ENCODE measurements at places on chromosomes 6 and 20.

DNA sequence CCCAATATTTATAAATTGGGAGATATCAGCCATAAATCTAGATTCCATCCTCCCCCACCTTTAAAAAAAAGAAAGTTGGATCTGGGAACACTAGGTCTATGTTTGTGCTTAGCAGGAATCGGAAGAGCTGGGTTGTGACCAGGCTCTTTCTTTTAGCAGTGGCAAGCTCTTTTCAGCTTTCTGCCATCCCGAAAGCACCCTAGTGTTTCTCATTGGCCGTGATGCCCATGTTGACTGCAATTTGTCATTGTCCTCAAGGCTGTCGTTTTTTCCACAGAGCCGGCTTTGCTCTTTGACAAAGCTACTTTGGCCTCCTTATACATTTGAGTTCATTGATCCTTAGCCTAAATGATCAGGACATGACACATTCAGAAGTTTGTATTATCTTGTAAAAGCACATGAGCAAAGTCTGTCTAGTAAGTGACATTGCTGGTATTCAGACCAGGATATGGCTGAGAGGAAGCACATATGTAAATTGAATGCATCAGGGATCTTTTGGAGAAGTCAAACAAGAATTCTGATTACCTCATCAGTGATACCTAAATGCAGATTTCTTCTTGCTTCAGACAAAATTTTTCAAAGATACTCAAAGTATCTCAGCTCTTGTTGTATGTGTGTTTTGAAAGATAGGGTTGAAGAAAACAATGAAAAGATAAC lies 50.1 kb downstream of the CARMIL1 start:
- no peak for DNase-seq

DNA sequence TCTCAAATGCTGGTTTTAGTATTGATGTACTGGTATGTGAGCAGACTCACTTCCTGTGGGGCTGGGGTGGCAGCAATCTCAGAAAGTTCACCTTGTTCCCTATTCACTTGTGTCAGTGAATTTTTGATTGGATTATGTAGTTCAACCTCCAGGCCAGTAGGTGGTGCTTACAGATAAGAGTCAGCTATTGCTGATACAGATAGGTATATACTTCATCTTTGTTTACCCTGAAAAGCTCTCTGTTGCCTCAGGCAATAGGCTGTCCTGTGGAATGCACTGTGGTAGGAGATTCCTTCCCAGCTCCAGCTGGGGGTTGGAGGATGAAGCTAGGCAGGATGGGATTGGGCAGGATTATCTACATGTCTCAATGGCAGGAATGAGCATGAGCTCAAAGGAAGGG lies 851.2 kb upstream of the EYS start:
- no peak for DNase-seq

DNA sequence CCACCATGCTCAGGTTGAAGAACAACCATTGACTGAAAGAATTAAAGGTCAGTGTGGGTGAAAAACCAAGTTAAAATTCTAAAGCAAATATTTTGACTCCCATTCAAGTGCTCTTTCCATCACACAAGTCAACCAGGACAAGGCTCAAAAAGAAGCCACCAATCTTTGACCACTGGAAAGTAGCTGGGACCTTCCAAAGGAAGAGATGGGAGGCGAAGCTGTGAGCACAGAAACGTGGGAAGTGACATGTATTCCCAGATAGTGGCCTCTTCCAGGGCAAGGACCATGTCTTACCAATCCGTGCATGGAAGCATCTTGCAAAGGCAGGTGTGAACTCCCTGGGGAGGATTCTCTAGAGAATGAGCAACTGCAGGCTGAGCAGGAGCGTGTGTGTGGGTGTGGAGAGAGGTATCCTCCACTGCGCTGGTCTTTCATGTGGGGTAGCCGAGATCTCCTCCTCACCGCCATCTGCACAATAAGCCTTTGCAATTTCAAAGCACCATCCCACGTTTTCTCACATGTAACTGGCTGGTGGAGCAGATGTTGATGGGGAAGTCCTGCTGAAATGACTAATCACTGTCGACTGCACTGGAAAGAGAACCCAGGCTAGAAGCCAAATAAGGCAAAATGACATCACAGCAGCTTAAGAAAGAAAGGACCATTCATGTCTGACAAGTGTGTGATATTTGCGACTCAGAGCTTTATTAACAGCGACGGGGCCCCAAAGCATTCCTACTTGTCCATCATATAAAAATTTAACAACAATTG lies 189.4 kb upstream of the RREB1 start:
- no peak for DNase-seq

GRCh38 chr6:118188561-118188960 lies 281.5 kb downstream of the SLC35F1 start:
- DNase-seq, result no peak

GRCh38 chr20:37902504-37903313 lies at the start of gene VSTM2L:
TSS of gene VSTM2L (plus strand) at chr20:37903127. CDS start at chr20:37903351, 224 bp downstream.
- DNase-seq, result peak; percentile 16

GRCh38 chr20:50305636-50306477 lies 115.2 kb downstream of the CEBPB start:
- no peak for DNase-seq

- DNase-seq, result no peak
These were observed 110.5 kb downstream of the ISM1 start for GRCh38 chr20:13331536-13331935.

Data from AG04450 (cell line).